ENCODE measurements at places on chromosomes 11 and 22. TPM values are rescaled to one million over a fixed set of nuclear protein-coding genes. Genes with fewer than 3 reads are reported as not detected.

The PLAAT3 gene
- total RNA-seq, result 14.9 TPM

The LPXN gene
- 38.5 TPM for total RNA-seq

The SMIM35 gene
- not detected for total RNA-seq

The NCAM1 gene
- total RNA-seq, result 0.37 TPM

The TBX10 gene
- not detected for total RNA-seq

The OR8G5 gene
- not detected for total RNA-seq

The TBRG1 gene
- 22.7 TPM for total RNA-seq
